IMR-90 (cell line): ENCODE measurements at places on chromosomes 11 and 22. TPM values are rescaled to one million over a fixed set of nuclear protein-coding genes. Genes with fewer than 3 reads are reported as not detected.

The OR10AG1 gene
- total RNA-seq: not detected in 2 replicates

- DNase-seq: peak; percentile 88
Observed at GRCh38 chr11:130168105-130168504, 8.5 kb downstream of the ST14 start.

- DNase-seq: no peak
Observed at GRCh38 chr22:43448048-43448447, 36.2 kb downstream of the MPPED1 start.

DNA sequence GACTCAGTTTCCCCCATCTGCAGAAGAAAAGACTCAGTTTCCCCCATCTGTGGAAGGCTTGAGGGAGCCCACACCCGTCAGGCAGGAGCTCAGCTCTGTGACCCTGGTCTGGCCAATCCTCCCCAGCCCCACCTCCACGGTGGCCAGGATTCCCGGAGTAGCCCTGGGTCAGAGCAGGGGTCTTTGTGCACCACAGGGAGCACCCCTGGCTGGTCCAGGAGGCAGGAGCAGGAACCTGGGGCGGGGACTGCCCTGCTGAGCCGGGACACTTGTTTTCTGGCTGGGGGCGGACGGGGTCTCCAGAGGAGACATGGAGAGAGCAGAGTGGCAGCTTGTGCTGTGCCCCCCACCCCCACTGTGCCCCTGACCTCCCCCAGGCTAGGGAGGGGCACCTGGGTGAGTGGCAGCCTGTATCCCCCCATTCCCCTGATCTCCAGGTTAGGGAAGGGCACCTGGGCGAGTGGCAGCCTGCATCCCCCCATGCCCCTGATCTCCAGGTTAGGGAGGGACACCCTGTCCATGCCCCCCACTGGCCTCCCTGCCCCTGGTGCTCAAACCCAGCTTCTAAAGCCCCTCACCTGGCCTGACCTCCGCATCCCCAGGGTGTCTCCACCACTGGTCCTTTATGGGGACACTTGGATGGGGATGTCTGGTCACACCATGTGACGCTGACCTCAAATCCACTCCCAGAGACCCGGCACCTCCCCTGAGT is 18.8 kb downstream of the IL17REL start:
- no peak for DNase-seq

GRCh38 chr11:19259487-19260345 is 19.0 kb upstream of the E2F8 start:
- peak; percentile 54 for DNase-seq
